ENCODE measurements at places on chromosomes 2 and 18.

DNA sequence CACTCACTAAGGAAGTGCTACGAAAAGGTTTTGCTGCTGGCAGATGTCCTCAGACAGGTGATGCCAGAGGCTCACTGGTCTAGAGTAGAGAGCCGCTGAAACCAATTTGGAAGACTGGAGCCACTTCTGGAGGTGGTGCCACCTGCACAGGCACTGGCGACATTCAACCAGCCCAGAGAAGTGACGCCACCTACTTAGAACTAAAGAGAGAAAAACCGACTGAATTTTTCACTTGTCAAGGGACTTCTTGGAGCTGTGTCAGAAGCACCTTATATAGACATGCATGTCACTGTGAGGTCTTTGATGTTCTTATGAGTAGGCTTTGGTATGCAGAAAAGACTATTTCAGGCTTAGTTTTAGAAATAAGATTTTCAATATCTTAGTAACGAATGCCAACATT, 71.4 kb downstream of the BOD1L2 start:
- DNase-seq: no peak

GRCh38 chr2:199463708-199464605, 6.2 kb upstream of the SATB2 start:
- DNase-seq: no peak

DNA sequence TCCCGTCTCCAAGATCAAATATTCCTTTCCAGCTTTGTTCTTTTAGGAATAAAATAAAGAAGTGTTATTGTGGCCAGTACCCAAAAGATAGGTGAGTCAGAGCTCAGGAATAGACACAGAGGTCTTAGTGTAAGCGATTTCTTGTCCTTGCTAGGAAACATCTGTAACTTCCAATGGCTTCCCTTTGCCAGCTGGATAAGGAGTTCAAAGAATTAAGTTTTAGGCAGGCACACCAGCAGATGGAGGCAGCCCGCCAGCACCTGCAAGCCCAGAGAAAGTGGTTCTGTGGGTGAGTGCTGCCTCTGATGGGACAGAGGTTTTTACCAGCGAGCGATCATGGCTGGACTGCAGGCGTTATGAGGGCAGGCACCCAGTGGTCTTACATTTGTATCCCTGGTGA, 125.4 kb downstream of the MGAT5 start:
- DNase-seq: no peak

GRCh38 chr2:67760995-67761394, 301.8 kb downstream of the C1D start:
- DNase-seq: no peak
